ENCODE measurements at places on chromosomes 4 and X.

GRCh38 chr4:84050015-84050414 is 449.1 kb downstream of the NKX6-1 start:
- peak; percentile 17 for DNase-seq

GRCh38 chr4:166972071-166972470 is 262.2 kb downstream of the SPOCK3 start:
- peak; percentile 65 for DNase-seq

DNA sequence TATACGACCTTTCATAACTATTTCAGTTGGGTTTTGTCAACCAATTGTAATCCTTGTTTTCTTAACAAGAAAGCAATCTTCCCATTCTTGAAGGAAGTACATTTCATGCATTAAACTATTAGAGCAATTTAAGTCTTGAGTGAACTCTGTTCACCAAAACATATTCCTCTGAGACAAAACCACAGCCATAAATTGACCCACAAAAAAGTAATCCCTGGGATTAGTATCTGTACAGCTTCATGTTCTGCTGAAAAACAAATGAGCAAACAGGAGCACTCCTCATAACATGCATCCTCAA is 207.0 kb upstream of the PDE5A start:
- no peak for DNase-seq

- no peak for DNase-seq
These were observed 85.1 kb downstream of the ARAP2 start for GRCh38 chr4:36159208-36159607.

GRCh38 chr4:175198056-175198455 is 279.9 kb downstream of the ADAM29 start:
- DNase-seq, result no peak

GRCh38 chr4:153643406-153644383 is 40.4 kb upstream of the TLR2 start:
- DNase-seq, result peak; percentile 63

DNA sequence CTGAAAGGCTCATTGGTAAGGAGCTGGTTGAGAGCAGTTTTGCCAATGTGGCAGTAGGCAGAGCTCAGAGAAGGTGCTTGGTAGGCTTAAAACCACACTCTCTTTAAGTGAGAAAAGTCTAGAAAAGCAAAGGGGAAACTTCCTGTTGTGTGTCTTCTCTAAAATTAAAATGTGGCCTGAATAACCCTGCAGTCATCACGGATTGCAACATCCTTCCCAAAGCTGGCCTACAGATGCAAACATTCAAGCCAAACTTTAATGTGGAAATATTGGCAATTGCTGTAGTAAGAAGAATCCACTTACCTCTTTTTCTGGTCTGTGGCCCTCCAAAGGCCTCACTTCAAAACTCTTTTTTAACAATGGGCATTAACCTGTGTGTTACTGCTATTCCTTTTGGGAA is 348.5 kb downstream of the OPHN1 start:
- DNase-seq, result peak; percentile 1
